ENCODE measurements at places on chromosomes 4 and X.

DNA sequence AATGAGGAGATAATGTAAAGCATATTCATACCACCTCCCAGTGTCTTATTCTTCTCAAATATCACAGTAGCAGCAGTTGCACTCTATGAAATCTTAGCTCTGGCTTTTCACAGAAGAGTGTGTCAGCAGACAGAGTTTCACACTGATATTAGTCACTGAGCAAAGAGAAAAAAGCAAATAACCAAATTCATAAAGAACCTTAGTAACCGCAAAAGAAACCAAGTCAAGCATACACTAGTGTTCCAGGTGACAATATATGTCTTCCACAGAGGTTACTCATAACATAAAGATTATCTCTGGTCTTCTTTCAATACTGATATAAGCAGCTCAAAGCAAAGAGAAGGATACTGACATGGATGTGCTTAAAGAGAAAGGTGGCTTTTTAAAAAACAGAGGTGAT lies 181.7 kb upstream of the EDNRA start:
- DNase-seq, result no peak

- DNase-seq, result no peak
Measured at GRCh38 chr4:9765091-9765490, 16.3 kb upstream of the DRD5 start.

GRCh38 chrX:107741404-107741790 lies 34.2 kb downstream of the TSC22D3 start:
- DNase-seq, result no peak

GRCh38 chr4:151294833-151295496 lies 18.0 kb downstream of the PRSS48 start:
- DNase-seq, result no peak

DNA sequence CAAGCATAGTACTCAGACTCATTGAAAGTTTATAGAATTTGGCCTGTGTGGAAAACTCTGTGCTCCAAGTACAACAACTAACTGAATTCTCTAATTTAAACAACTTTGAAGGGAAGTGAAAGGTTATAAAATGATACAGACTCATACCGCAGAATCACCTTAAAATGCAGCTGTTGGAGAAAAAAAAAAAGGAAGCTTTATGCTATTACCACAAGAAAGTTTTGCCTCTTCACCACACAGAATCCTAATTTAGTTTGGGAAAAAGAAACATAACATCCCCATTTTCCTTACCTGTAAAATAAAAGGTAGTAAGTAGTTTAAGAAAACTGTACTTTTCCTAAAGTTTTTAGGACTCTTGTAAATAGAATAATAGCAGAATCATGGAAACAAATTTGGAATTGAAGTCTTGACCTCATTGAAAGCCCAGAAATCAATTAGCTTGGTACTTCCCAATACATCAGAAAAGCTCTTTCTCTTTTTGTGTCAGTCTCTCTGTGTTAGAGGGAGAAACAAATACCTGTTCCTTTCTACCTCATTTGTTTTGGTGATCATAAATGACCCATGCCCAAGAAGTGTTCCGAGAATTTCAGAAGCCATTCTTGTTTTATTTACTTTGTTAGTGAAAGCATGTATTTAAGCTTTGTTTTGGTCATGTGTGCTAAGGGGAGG lies 78.8 kb downstream of the NFKB1 start:
- no peak for DNase-seq
